A172 (cell line): ENCODE measurements at places on chromosomes 6 and 20.

DNA sequence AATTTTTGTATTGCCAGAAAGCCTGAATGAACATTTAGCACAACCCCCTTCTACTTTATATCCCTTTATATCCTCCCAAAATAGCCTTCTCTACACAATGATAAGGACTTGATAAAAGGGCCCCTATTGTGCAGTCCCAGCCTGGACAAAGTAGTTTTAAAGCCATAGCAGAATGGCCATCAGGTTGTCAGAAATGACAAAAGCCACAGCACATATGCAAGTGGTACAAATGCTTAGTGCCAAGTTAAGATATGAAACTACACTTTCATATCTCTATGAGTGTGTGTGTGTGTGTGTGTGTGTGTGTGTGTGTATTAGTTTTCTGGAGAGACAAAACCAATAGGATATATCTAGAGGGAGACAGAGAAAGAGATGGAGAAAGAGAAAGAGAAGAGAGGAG, 132.6 kb downstream of the SGK1 start:
- DNase-seq = no peak

DNA sequence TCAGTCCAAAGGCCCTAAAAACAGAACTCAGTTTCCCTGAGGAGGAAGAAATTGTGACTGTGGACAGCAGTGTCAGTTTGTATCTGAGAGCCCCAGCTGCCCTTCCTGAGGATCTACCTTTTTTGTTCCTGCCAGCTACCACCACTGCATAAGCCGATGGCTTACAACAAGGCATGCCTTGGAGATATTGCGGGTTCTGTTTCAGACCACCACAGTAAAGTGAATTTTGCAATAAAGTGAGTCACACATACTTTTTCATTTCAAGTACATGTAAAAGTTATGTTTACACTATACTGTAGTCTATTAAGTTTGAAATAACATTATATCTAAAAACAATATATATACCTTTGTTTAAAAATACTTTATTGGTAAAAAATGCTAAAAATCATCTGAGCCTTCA, 9.6 kb upstream of the CST3 start:
- no peak for DNase-seq

DNA sequence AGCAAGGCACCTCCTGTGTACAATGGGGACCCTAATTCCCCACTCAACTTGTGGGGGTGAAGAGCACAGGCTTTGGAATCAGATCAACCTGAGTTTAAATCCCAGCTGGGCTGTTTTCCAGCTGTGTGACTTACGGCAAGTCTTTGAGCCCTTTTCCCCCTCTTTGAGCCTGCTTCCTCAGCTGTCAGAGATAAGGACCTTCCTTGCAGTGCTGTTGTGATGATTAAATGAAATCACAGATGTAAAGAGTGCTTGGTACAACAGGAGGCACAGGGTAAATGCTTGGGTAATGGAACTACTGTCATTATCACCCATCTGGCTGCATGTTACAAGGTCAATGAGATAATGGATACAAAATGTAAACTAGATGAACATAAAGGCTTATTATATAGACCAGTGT, 3.2 kb downstream of the SNX21 start:
- DNase-seq = no peak

DNA sequence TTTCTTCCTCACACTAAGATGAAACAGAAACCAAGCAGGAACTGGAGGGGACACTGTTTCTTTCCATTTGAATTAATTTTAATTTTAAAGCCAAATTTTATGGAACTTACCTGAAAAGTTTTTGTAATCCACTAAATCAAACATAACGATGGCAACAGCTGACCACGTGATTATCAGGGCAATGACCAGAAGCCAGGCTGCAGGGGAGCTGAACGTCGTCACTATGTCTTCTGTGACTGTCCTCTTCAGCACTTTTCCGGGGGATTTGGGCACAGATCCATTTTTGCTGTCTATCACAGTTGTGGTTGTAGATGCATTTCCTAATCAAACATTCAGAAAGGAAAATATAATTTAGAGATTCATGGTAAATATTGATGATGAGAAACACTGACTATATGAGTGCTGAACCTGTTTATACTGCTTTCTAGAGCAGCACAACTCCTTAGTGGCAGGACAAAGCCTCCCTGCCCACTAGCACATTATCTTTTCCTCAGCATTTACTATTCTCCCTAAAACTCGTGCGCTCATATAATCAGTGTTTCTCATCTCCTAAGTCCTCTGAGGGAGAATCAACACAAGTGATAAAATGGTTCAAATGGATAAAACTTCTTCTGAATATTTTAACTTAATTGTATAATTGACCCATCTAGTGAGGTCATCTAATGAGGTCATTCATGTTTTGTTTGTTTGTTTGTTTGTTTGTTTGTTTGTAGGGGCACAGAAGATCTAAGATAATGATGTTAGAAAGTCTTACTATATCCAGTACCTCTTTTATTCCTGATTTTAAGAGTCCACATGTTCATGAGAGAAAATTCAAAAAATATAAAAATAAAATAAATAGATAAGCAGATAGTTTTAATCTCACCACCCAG, 65.7 kb downstream of the TRDN start:
- peak; percentile 12 for DNase-seq

GRCh38 chr20:32912688-32913087, 54.0 kb downstream of the EFCAB8 start:
- no peak for DNase-seq

- DNase-seq = no peak
Observed at GRCh38 chr20:16005915-16006493, 567.2 kb downstream of the KIF16B start.

- peak; percentile 30 for DNase-seq
Observed at GRCh38 chr20:57440678-57441509, 49.7 kb downstream of the RBM38 start.

- no peak for DNase-seq
Observed at GRCh38 chr6:1135726-1136414, 176.0 kb upstream of the FOXQ1 start.

GRCh38 chr20:25218492-25218891, 23.0 kb downstream of the ENTPD6 start:
- no peak for DNase-seq

DNA sequence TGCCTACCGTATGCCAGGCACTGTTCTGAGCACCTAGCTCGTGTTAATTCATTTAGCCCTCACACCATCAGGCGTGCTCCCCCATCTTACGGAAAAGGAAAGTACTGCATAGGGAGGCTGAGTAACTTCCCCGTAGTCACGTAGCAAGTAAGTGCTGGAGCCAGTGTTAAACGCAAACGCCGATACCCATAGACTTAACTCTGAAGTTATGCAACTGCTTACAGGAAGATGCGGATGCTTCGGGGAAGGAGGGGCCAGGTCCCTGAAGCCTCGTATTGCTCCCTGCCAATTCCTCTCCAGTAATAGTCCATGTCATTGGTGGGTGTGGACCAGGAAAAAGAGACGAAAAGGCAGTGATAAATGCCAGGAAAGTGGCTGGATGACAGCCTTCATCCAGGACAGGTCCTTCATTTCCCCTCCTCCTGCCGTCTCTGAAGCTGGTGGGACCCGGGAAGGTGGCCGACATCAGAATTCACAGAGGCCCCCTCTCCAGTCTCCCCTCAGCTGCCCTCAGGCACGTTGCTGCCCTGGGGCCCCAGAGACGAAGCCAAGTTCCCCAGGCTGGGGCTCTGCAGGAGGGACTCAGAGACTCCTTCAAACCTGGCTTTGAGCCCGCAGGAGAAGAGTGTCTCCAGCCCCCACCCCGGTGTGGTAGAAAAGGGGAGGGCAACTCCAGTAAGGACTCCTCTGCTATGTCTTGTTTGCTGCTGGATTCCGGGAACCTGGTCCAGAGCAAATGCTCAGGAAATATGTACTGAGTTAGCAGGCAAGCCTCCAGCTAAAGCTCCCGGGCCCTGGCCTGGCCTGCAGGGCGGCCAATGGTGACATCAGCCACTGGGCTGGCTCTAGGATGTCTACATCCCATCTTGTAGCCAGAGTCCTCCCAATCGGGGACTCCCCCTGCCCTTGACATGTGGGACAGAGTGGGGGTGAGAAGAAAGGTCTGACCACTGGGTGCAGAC, 37.8 kb downstream of the RAB44 start:
- DNase-seq = no peak

GRCh38 chr6:16854986-16855385, 93.7 kb upstream of the ATXN1 start:
- peak; percentile 41 for DNase-seq

- no peak for DNase-seq
Observed at GRCh38 chr6:15429141-15430110, 183.6 kb downstream of the JARID2 start.

GRCh38 chr6:87472525-87473418, at the start of gene SLC35A1:
Gene SLC35A1 (plus strand): TSS chr6:87472974. CDS start chr6:87473004, 30 bp downstream.
- peak; percentile 61 for DNase-seq

DNA sequence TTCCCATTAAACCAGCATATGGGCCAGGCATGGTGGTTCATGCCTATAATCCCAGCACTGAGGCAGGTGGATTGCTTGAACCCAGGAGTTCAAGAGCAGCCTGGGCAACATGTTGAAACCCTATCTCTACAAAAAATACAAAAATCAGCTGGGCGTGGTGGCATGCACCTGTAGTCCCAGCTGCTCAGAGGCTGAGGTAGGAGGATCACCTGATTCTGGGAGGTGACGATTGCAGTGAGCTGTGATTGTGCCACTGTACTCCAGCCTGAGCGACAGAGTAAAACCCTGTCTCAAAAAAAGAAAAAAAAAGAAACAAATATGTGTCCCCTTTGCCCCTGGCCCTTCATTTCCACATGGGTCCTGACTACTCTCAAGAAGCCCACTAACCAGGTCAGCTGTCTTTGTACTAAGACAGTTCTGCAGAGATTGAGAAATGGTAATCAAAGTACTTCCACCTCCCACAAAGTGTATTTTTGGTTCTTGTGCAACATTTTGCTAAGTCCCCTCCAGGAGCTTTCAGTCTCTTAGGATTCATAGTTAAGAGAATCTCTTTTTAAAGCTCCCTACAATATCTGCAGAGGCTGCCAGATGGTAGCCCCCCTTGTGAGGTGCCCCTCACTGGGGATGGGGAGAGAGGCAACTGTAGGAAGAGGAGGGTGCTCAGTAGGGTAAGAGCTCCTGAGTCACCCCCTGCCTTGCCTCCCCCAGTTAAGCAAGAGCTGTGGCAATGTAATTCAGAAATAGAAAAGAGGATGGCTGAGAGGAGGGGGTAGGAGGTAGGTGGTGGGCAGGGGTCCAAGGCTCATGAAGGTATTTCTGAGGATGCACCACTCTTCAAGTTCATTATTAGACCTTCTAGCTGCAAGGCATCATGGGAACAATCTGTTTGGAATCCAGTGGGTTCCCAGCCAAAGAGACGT, 16.5 kb upstream of the WFDC2 start:
- no peak for DNase-seq

DNA sequence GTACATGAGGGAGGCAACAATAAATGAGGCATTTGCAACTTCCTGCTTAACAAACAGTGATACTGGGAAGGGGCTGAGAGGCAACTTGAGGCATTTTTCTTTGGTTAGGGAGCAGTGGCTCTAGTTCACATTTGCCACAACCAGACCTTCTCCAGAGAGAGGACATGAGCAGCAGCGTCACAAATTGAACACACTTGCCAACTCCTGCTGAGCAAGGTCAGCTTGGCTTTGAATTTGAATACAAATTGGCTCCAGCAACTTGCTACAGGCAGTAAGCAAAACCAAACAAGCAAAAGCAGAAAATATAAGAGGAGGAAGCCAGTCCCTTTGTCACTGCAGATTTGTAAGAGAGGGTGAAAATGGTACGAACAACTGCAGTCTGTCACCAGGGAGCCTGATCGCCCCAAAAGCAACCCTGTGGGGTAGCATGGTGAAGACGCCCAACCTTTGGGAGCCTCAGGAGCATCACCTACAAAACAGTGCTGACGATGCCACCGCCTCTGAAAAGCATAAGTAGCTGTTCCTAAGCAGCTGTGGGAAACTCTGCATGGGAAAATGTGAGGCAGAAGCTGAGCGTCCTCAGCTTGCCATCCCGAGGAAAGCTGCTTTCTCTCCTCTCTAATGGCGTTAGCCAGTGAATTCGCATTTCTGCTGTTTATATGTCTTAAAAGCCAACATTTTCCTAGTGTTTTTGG, 378.7 kb downstream of the RNGTT start:
- DNase-seq = no peak

DNA sequence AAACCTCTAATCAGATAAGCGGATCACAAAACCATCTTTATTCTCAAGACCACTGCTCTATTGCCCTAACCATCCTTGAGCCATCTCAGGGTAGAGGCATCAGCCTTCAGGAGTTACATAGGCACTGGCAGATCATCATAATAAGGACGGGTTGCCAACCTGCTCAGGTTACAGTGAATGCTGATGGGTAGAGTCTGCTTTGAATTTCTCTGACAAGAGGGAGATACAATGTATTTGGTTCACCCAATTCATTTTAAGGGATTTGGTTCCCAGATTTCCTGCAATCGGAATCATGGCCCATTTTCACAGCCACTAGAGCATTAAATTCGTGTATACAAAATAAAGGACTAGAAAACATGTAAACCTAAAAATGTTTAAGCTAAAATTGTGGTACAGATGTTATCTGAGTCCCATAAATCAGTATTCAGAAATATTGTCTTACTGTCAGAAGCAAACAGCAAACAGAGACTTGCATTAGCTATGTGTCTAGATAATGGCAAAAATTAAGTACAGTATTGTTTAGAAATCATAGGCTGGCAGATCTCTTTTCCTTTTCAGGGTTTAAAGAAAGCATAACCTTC, 41.9 kb upstream of the TMEM170B start:
- DNase-seq = no peak

DNA sequence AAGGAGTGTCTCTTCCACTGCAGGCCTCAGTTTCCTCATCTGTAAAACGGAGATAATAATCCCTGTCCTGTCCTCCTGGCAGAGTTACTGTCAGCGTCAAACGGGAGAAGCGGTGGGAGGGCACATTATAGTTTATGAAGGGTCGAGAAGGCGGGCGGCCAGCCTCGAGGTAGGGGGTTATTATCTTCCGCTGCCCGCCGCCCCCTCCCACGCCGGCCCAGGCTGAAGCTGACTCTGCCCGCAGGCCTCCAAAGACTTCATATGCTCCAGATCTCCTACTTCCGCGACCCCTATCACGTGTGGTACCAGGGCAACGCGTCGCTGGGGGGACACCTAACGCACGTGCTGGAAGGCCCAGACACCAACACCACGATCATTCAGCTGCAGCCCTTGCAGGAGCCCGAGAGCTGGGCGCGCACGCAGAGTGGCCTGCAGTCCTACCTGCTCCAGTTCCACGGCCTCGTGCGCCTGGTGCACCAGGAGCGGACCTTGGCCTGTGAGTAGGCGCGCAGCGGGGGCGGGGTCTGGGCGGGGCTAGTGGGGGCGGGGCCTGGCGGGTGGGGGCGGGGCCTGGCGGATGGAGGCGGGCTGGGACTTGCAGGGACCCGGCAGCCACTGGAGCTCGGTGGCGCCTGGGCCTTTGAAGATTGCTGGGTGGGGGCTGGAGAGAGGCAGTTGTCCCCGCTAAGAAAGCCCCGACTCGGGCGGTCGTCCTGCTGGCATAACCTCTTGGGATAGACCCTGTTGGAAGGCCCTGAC, 2.8 kb downstream of the PROCR start:
- DNase-seq = no peak

- peak; percentile 52 for DNase-seq
Observed at GRCh38 chr20:51385646-51386530, 156.6 kb downstream of the NFATC2 start.

- DNase-seq = no peak
Observed at GRCh38 chr6:43796168-43796567, 26.2 kb downstream of the VEGFA start.

- no peak for DNase-seq
Observed at GRCh38 chr20:63099456-63100173, 92.9 kb upstream of the BHLHE23 start.
